ENCODE measurements at places on chromosomes 5 and 9.

DNA sequence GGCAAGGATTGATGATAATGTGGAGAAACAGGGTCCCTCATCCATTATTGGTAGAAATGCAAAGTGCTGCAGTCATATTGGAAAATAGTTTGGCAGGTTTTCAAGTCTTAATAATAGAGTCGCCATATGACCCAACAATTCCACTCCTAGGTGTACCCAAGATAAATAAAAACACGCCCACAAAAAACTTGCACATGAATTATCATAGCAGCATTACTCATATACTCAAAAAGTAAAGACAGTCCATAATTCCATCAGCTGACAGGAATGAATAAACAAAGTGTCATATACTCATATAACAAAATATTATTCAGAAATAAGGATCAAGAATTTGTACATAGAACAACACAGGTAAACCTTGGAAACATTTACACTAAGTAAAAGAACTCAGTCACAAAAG lies 242.9 kb upstream of the FTMT start:
- H3K4me3 ChIP-seq, result no peak overlapping the region
- no peaks in the 10 kb centered on the region for H3K4me1 ChIP-seq
- no peak for DNase-seq
- no peaks in the 10 kb centered on the region for H3K27me3 ChIP-seq
- no peaks in the 10 kb centered on the region for H3K36me3 ChIP-seq

DNA sequence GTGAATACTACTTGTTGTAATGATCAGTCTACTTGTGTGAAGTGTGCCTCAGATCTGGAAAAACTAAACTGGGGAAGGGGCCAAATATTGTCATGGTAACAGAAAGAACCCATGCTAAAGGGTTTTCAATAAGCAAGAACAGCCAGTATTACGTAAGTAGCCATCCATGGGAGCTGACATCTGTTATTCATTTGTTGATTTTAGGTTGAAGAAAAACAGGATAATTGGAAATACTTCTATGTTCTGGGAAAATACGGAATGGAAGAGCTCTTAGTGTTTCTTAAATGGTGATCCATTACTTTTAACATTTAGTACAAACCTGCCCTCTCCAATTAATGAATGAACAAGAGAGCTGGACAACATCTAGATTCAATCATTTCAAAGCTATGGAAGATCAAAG lies 485.8 kb downstream of the NTRK2 start:
- H3K27ac ChIP-seq, result no peak overlapping the region
- no peak overlapping the region for H3K4me3 ChIP-seq
- DNase-seq, result no peak
- peaks cover 21% of the 10 kb centered on the region for H3K27me3 ChIP-seq

GRCh38 chr5:65742565-65743231 lies 20.7 kb downstream of the NLN start:
- H3K27me3 ChIP-seq, result no peaks in the 10 kb centered on the region
- peak; percentile 45 for DNase-seq
- H3K4me1 ChIP-seq, result peaks cover 17% of the 10 kb centered on the region
- no peak overlapping the region for H3K4me3 ChIP-seq
- H3K36me3 ChIP-seq, result no peaks in the 10 kb centered on the region

DNA sequence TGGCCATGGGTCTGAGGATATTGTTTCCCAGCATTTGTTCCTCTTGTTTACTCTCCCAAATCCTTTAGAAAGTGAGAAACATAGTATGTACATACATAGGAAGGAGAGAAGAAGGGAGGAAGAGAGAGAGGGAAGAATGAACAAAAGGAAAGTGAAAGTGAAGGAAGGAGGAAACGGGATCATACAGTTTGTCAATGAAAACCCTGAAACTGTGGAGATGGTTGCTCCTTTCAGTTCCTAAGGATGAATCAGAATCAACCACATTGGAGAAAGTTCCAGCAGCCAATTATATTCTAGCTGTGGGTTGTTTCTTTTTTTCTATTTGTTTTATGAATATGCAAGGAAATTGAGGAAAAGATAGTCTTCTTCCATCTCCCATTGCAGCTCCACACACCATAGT lies 396.5 kb downstream of the MLLT3 start:
- H3K36me3 ChIP-seq, result no peaks in the 10 kb centered on the region
- no peaks in the 10 kb centered on the region for H3K4me1 ChIP-seq
- H3K27me3 ChIP-seq, result peaks cover 22% of the 10 kb centered on the region
- DNase-seq, result no peak
- H3K4me3 ChIP-seq, result no peak overlapping the region

DNA sequence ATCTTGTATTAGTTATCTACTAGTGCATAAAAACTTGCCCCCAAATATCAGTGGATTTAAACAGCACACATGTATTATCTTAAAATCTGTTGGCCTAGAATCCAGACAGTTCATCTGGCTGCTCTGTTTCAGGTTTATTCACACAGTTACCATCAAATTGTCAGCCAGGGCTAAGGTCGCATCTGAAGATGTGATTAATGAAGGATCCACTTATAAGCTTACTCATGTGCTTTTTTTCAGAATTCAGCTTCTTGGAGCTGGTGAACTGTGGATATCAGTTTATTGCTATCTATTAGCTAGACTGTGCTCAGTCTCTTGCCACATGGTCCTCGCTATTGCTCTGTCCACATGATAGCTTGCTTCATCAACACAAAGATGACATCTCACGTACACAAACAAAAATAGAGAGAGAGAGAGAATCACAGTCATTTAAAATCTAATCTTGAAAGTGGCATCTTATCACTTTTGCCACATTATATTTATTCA lies 81.5 kb downstream of the PRDM9 start:
- H3K4me3 ChIP-seq, result no peak overlapping the region
- H3K4me1 ChIP-seq, result no peaks in the 10 kb centered on the region
- no peaks in the 10 kb centered on the region for H3K36me3 ChIP-seq
- H3K27me3 ChIP-seq, result no peaks in the 10 kb centered on the region

DNA sequence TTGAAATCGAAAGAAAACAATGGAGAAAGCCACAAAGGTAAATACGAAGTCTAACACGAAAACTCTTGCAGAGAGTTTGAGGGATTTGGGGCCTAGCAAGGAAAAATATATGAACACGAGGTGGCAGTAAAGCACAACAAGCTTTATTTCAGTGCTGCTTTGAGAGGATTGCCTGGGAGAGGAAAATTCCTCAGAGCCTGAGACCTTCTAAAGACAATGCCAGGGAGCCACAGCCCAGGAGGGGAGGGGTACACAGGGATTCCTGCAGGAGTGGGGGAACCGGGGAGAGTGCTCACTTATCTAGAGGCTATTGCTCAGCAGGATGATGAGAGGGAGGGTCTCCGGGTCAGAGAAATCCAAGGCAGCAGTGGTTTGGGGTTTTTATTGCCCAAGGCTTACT lies 134.9 kb upstream of the ADCY2 start:
- no peak overlapping the region for H3K27ac ChIP-seq
- H3K36me3 ChIP-seq, result no peaks in the 10 kb centered on the region
- H3K4me1 ChIP-seq, result no peaks in the 10 kb centered on the region
- no peaks in the 10 kb centered on the region for H3K27me3 ChIP-seq
- no peak overlapping the region for H3K4me3 ChIP-seq
- no peak for DNase-seq

DNA sequence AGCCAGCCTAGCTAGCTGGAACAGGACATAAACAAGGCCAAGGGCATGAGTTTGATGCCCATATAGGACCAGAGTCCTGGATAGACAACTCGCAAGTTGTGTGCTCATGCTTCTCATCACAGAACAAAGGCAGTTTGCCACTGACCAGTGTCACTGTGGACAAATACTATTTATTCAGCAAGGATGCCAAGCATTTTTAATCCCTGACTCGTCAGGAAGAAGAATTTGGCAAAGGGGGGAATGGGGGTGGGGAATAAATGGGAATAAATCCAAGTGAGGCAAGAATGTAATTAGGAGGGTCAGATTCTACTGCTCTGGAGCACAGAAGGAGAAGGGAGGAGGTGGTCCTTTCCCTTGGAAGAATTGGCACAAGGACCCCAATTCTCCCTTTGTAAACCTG lies 46.8 kb upstream of the ANKRD55 start:
- H3K4me3 ChIP-seq, result no peak overlapping the region
- DNase-seq, result no peak
- no peaks in the 10 kb centered on the region for H3K27me3 ChIP-seq
- no peak overlapping the region for H3K27ac ChIP-seq
